Activated CD8-positive, alpha-beta memory T cell treated with anti-CD3 and anti-CD28 coated beads for 4 hours (primary cell): ENCODE measurements at places on chromosomes 6 and 20.

DNA sequence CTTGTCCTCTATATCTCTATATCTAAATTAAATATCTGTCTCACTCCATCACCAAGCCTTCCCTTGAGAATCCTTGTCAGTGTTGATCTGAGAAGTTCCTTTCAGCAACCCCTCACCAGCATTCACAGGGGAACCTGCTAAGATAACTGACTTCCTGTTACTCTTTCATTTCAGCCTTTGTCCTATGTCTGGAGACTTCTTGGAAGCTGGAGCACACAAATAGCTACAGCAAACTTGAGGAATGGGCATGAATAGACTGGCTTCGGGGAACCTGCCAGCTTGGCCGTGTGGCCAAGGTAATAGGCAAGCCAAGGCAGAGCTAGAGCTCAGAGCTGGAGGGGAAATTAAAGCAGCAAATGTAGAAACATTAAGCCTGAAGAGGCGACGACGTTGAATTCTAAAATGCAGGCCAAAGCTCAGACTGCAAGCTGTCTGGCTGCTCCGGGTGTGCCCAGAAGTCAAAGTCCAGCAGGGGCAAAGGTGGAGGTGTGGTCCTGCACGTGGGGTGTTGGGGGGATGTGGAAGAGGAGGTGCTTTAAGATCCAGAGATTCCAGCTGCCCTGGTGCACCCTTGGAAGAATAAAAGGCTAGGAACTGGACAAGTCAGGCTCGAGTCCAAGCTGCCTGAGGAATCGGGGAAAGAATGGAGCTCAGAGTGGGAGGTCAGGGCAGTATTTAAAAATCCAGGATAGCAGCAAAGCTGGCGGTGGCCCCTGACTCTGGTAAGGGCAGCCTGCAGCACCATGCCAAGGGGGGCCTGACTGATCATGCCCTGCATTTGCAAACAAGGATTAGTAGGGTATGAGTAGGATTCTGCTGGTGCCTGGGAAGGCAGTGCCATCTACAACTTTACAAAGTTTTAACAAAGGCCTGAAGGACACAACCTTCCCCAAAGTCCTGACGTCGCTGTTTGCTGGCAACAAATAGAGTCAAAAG is 185.0 kb upstream of the SGK1 start:
- DNase-seq: no peak

DNA sequence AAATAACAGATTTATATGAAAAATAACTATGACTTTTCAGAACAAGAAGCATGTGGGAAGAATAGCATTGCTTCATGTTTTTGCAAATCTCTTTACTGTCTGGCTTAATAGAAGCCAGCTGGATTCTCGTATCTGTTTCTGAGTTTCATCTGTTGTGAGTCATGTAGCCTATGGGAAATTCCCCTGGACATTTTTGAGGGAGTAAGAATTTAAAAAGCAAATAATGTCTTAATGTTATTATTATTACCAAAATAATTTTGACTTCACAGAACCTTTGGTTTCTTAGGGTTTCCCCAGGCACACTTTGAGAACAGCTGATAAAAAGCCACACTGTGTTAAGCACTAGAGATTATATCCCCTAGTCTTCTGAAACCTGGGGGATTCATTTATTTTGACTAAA is 75.8 kb downstream of the SYCP2L start:
- no peak for DNase-seq

DNA sequence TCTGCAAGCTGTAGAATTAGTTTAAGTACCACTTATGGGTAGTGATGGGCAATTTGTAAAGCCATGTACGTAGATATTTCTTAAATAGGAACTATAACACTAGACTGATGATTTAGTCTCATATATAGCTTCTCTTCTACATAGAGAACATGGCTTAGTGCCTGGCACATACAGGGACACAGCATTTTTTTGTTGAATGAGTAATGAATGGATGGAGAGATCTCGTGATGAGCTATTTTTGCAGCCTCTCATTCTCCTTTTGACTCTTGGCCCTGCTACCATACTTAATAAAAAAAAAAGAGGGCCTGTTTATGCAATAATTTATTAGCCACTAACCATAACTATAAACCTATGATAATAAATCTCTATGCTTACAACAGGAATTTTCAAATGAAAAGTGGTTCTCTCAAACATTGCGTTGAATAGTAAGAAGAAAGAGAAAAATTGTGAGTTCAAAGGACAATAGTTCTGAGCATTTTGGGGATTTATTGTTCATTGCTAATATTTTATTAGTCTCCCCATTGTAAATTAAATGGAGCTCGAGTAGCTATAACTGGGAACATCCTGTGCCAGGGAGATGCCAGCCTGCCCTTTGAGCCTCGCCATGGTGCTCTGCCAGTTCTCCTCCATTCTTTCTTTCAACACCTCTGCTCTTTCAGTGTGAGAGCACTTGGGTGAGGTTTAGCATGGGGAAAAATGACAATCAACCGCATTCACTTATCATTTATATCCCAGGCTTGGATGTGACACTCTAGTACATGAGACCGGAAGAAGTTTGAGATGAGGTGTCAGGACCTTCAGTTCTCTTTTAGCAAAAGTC is 14.7 kb upstream of the RCAN2 start:
- no peak for DNase-seq

- no peak for DNase-seq
Observed at GRCh38 chr20:31749223-31749622, 10.1 kb downstream of the TPX2 start.

- no peak for DNase-seq
Observed at GRCh38 chr6:130708338-130708737, 118.9 kb upstream of the SMLR1 start.

GRCh38 chr6:53033764-53034163 is 31.4 kb upstream of the FBXO9 start:
- DNase-seq: no peak

DNA sequence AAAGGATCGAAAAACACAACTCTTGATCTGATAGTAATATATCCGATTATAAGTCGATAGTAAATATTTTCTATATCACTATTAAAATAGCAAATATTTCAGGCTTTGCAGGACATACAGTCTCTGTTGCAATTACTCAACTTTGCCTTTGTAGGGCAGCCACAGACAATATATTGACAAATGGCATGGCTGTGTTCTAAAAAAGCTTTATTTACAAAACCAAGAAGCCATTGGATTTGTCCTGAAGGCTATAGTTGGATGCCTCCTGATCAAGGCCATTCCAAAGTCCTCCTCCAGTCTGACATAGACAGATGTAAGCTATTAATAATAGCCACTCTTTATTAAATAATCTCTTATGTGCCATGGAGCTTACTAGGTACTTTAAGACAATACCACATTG is 5.9 kb downstream of the OCSTAMP start:
- no peak for DNase-seq

DNA sequence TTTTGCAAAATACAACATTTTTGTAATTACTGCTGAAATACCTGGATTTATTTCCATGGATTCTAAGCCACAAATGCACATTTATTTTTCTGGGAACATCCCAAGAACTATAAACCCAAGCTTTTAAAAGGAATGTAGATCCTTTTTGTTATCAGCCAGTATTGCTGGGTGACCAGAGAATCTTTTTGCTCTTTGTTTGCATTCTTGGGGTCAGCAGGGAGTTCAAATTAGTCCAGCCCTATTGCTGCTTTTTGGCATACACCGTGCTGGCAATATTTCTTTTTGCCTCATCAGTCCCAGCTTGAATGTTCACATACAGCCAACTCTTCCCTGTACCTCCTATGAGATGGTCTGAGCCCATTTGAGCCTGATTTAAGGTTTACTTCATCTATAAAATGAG is 155.2 kb upstream of the CNR1 start:
- no peak for DNase-seq

DNA sequence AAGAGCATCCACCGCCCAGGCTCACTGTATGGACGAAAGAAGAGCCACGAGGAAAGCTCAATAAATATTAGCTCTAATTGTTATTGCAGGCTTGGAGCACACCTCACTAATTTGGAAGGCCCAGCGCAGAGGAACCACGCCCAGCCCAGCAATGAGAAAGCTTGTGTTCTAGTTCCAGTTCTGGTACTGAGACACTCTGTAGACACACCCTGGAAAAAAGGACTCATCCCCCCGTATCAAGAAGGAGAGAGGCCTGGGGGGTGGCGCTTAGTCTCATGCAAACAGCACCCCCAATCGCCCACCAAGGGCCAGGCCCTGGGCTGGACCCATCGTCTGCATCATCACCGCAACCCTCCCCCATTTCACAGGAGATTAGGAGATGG is 156.9 kb downstream of the BMP7 start:
- no peak for DNase-seq

GRCh38 chr20:22312744-22313346 is 271.5 kb downstream of the FOXA2 start:
- DNase-seq: no peak

DNA sequence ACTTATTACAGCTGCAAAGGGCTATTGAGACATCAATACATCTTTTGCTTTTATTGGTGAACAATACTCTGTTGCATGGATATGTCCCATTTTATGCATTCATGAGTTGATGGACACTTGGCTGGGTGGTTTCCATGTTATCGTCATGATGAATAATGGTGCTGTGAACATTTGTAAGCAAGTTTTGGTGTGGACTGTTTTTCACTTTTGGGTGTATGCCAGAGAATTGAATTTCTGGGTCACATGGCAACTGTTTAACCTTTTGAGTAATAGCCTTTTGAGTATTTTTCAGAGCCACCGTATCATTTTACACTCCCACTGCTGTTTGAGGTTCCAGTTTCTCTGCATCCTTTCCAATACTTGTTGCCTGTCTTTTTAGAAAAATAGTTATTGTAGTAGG is 107.0 kb downstream of the JARID2 start:
- no peak for DNase-seq

- DNase-seq: no peak
Observed at GRCh38 chr20:31706607-31707257, 15.9 kb downstream of the BCL2L1 start.

DNA sequence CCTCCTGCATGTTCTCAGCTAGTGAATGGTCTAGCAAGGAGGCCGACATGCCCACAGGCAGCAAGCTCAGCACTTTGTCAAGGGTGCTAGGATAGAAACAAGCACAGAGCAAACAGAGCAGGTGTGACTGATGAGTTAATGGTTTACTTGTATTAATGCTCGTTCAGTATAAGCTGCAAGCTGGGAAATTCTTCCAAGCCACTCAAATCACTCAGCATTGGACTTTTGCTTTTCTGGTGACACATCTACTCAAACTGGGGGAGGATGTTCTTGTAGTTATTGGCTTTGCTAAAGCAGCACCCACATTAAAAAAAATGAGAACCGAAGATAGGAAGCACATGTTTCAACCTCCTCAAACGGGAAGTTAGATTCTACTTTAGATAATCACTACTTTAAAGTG is 43.1 kb upstream of the NEDD9 start:
- DNase-seq: no peak

GRCh38 chr20:6265204-6265904 is 142.5 kb upstream of the FERMT1 start:
- no peak for DNase-seq

GRCh38 chr6:130150906-130151305 is 71.8 kb downstream of the SAMD3 start:
- no peak for DNase-seq

GRCh38 chr20:38200646-38201045 is 35.6 kb upstream of the TGM2 start:
- no peak for DNase-seq

GRCh38 chr20:53905820-53906191 is 164.6 kb downstream of the BCAS1 start:
- DNase-seq: no peak

DNA sequence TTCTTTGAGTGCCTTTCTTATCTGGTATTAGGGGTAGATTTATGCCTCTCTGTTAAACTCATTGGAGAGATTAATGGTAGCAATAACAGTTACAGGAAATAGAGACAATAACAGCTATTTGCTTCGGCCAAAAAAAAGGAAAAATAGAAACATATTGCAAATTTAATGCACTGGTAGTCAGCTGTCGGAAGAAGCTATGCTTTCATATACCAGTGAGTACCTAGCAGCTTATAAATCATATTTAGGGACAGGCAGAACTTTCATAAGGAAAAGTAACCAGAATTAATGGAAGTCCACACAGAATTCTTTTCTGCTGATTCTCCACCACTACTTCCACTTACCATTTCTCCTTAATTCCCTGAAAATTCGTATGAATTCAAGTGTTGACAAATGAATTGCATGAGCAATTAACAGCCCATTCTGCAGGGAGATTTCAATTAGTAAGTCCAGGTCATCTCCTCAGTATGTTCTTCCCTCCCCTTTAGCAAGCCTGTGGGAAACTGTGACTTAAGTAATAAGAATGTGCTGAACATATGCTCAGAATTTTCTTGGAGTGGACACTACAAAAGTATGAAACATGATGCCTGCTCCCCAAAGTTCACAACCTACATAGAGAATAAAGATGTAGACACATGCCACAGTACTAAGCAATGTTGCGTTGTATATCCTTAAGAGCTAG is 196.7 kb upstream of the KCNQ5 start:
- DNase-seq: no peak

- no peak for DNase-seq
Observed at GRCh38 chr6:135604035-135604860, 106.7 kb upstream of the AHI1 start.

DNA sequence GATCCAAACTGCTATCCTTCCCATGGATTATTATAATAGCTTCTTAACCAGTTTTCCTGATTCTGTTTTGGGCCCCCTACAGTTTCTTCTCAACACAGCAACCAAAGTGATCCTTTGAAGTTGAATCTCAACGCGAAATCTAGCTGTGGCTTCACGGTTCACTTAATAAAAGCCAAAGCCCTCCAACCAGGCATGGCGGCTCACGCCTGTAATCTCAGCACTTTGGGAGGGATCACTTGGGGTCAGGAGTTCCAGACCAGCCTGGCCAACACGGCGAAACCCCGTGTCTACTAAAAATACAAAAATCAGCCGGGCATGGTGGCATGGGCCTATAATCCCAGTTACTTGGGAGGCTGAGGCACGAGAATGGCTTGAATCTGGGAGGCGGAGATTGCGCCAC is 3.3 kb downstream of the RMND1 start:
- DNase-seq: no peak

GRCh38 chr6:11262242-11262641 is 29.8 kb upstream of the NEDD9 start:
- no peak for DNase-seq

- DNase-seq: peak; percentile 10
Observed at GRCh38 chr20:19828232-19828631, 70.2 kb downstream of the RIN2 start.

GRCh38 chr20:46031701-46032254 is 2.8 kb downstream of the SLC12A5 start:
- no peak for DNase-seq

DNA sequence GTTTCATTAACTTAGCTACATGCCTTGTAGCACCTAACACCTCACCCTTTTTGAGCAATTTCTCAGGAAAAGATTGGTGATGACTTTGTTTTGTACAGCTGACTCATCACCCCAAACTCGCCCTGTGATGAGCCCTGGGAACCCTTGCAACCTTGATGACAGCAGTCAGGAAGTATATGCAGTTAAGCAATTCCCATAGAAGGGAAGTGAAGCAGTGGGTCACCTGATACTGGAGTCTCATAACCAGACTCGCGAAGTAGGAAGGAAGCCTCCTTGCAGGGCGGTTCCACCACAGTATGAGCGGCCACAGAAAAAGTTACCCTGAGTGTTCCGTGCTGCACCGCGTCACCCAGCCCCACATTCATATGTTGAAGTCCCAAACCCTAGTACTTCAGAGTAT is 82.0 kb upstream of the EDN1 start:
- no peak for DNase-seq

- no peak for DNase-seq
Observed at GRCh38 chr20:49671433-49671832, 42.2 kb downstream of the B4GALT5 start.
